ENCODE measurements at places on chromosomes 12 and 14.

DNA sequence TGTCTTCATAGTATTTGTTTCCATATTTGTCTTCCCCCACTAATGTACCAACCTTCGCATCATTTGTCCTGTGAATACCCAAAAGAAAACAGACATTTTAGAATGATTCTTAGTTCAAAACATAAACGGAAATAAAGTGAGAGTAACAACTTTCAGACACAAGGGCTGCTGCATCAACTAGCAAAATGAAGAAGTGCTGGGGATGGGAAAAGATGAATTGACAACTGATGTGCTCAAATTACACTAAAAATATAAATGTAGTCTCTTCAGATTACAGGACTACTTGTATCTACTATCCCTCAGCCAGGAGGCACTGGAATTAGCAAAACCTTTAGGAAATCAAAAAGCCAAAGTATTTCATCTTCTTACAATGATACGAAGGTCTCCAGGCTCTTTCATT lies 743 bp downstream of the NDUFA12 start:
- H3K36me3 ChIP-seq = peaks cover 9% of the 10 kb centered on the region
- peak overlapping the region; percentile 82 for H3K4me3 ChIP-seq
- H3K27ac ChIP-seq = peak overlapping the region; percentile 87
- DNase-seq = no peak

- H3K27me3 ChIP-seq = no peaks in the 10 kb centered on the region
- peak overlapping the region; percentile 73 for H3K27ac ChIP-seq
- DNase-seq = no peak
- H3K4me1 ChIP-seq = peaks cover 36% of the 10 kb centered on the region
- no peak overlapping the region for H3K4me3 ChIP-seq
Observed at GRCh38 chr14:55071870-55072640, 20.6 kb downstream of the MAPK1IP1L start.

DNA sequence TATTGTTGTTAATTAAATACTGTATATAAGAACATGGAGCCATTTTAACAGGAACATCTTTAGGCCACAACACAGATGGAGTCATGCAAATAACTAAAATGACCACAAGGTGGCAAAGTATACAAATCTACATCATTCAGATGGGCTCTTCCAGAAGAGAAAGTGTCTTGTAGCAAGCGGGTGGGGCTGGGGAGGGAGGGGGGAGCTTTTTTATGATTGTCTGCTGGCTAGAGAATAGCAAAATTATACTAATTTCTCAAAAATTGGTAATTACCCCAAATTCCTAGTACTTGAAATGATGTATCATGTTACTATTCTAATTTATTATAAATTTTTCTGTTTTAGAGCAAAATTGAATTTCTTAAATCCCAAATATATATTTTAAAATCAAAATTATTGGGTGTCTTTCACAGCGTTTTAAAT lies 378.7 kb downstream of the PRKD1 start:
- no peak overlapping the region for H3K27ac ChIP-seq
- H3K27me3 ChIP-seq = no peaks in the 10 kb centered on the region
- DNase-seq = no peak
- H3K4me3 ChIP-seq = no peak overlapping the region
- no peaks in the 10 kb centered on the region for H3K4me1 ChIP-seq
- no peaks in the 10 kb centered on the region for H3K36me3 ChIP-seq

DNA sequence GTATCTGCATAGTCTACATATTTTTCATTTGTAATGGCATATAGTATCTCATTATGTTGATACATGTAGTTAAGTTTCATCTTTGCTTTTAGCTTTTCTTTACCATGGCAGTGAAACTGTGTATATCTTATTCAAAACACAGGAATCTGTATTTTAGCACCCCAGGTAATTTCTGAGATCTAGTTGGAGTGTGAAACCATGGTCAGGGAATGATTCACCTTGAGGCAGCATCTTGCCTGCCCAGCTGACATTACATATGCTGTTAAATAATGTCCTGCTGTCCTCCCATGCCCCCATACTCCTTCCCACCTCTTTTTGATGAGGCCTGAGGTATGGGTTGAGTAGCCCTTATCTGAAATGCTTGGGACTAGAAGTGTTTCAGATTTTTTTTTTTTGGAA lies 125.4 kb upstream of the ATF1 start:
- H3K27ac ChIP-seq = no peak overlapping the region
- peaks cover 4% of the 10 kb centered on the region for H3K36me3 ChIP-seq
- H3K4me3 ChIP-seq = no peak overlapping the region
- DNase-seq = no peak

DNA sequence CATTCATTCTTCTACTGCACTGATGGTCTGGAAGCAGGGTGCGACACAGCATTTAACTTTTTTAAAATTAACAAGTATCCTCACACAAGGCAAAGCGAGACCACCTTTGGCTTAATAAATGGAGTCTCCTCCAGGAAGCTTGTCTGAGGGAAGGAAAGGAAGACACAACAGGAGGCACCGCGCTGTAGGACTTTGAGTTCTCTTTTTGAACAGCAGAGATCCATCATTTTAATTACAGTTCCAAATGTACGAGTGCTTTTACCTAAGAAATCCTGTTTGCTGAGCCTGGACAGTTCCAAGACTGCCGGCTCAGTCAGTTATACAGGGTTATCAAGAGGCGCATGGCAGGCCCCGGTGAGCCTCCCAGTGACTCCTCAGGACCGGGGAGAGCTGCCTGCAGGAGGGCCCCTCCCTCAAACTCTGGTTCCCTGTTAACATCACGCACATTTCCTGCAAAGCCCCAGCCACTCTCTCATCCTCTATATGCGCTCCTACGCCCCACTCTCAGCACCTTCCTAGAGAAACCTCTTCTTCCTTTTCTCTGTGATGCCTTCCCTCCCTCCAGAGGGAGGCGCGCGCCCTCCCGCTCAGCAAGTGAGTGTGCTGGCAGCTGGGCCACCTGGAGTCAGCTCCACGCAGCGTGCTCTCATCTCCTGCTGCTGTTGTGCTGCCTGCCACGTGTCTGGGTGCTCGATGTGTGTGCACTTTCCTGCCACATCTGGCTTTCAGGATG lies 46.1 kb downstream of the STX2 start:
- no peaks in the 10 kb centered on the region for H3K27me3 ChIP-seq
- H3K27ac ChIP-seq = no peak overlapping the region
- no peaks in the 10 kb centered on the region for H3K4me1 ChIP-seq
- no peak for DNase-seq
- H3K4me3 ChIP-seq = no peak overlapping the region

DNA sequence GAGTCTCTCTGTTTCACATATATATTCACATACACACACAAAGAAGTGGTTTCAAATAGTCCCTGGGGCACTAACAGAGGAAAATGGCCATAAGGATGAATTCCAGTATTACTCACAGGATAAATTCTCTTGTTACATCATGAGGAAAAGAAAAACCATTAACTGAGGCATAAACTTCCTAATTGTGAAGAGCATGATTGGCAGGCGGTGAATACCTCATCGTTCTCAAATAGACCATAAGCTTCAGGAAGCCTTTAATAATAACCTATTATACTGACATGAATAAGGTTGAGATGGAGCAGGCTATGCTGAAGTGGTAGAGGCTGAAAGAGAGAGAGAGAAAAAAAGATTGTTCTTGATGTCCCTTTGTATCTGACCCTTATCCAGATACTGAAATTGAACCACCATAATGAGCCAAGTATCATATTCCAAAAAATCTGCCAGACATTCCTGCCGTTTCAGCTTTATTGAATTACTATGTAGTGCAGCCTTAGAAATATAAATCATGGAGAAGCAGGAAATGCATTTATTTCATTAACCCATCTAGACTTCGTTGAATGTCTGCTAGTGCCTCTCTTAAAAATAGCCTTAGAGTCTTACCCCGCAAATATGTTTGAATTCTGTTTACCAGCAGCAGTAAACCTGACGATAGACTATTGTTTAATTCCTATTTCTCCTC lies 86.8 kb downstream of the NUAK1 start:
- no peak overlapping the region for H3K27ac ChIP-seq

DNA sequence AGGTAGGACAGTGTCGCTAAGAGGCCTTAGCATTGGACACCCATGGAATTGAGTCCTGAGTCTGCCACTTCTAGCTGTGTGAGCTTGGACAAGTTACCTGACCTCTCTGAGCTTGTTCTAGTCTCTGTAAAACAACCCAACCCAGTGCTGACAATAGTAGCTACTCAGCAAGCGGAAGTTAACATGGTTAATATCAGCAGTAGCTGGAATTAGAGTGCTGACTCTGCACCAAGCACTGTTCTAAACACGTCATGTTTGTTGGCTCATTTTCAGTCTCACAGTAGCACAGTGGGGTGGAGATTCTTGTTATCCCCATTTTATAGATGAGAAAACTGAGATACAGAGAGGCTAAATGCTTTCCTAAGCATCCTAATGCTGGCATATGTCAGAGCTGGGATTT lies 47.5 kb upstream of the RIN3 start:
- no peak overlapping the region for H3K4me3 ChIP-seq
- no peaks in the 10 kb centered on the region for H3K4me1 ChIP-seq
- H3K36me3 ChIP-seq = no peaks in the 10 kb centered on the region
- H3K27me3 ChIP-seq = no peaks in the 10 kb centered on the region
- no peak for DNase-seq

DNA sequence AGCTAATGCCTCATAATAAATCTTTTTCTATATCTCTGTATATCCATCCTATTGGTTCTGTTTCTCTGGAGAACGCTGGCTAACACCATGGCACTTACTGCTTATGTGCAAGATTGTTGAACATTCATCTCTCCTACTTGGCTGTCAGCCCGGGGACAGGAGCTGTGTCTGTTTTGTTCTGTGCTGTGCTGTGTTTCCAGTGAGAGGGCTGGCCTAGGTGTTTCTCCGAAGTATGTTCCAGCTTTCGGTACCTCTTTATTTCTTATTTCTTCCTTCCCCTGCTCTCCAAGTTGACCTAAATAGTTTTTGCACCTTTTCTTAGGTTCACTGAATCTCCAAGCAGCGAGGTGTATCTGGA lies 18.8 kb upstream of the NR4A1 start:
- no peaks in the 10 kb centered on the region for H3K36me3 ChIP-seq
- H3K27me3 ChIP-seq = no peaks in the 10 kb centered on the region
- peaks cover 39% of the 10 kb centered on the region for H3K4me1 ChIP-seq
- peak overlapping the region; percentile 38 for H3K4me3 ChIP-seq
- peak; percentile 89 for DNase-seq
- H3K27ac ChIP-seq = peak overlapping the region; percentile 84

DNA sequence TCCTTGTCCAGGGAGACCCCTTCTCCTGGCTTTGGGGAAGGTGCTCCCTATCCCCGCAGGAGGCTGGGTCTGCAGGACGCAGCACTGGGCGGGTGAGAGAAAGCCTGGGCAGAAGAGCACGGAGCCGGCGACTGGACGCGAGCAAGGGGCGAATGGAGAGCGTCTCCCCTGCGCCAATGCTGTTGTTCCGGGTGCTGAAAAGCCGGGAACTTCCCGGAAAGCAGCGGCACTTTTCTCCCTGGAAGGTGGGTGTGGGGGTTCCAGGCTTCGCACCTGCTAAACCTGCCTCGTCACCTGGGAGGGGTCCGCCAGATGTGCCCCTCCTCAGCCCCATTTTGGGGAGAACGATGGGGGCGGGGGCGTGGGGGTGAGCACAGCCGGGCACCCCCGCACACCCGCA lies 417.1 kb upstream of the TMTC1 start:
- DNase-seq = no peak
- H3K4me3 ChIP-seq = peak overlapping the region; percentile 41
- peaks cover 8% of the 10 kb centered on the region for H3K4me1 ChIP-seq
- H3K36me3 ChIP-seq = no peaks in the 10 kb centered on the region

GRCh38 chr12:66235626-66236281 lies 46.7 kb downstream of the IRAK3 start:
- peaks cover 2% of the 10 kb centered on the region for H3K36me3 ChIP-seq
- H3K27ac ChIP-seq = no peak overlapping the region
- H3K27me3 ChIP-seq = no peaks in the 10 kb centered on the region
- DNase-seq = no peak
- peaks cover 15% of the 10 kb centered on the region for H3K4me1 ChIP-seq
- H3K4me3 ChIP-seq = peak overlapping the region; percentile 58

GRCh38 chr12:15011162-15011561 lies 38.3 kb downstream of the PDE6H start:
- no peak overlapping the region for H3K4me3 ChIP-seq
- DNase-seq = no peak
- no peaks in the 10 kb centered on the region for H3K36me3 ChIP-seq
- H3K4me1 ChIP-seq = no peaks in the 10 kb centered on the region

GRCh38 chr14:57491640-57492039 lies 2.0 kb downstream of the CCDC198 start:
- H3K27ac ChIP-seq = no peak overlapping the region
- H3K4me1 ChIP-seq = no peaks in the 10 kb centered on the region
- no peaks in the 10 kb centered on the region for H3K27me3 ChIP-seq
- DNase-seq = no peak
- no peaks in the 10 kb centered on the region for H3K36me3 ChIP-seq
- H3K4me3 ChIP-seq = no peak overlapping the region

- no peak overlapping the region for H3K4me3 ChIP-seq
- no peaks in the 10 kb centered on the region for H3K36me3 ChIP-seq
- no peaks in the 10 kb centered on the region for H3K27me3 ChIP-seq
- peaks cover 42% of the 10 kb centered on the region for H3K4me1 ChIP-seq
- no peak overlapping the region for H3K27ac ChIP-seq
- DNase-seq = no peak
Observed at GRCh38 chr12:122942637-122943036, 23.6 kb downstream of the ABCB9 start.

- no peaks in the 10 kb centered on the region for H3K4me1 ChIP-seq
- DNase-seq = no peak
- no peaks in the 10 kb centered on the region for H3K27me3 ChIP-seq
- H3K27ac ChIP-seq = no peak overlapping the region
- H3K4me3 ChIP-seq = no peak overlapping the region
Observed at GRCh38 chr12:69672195-69672594, 26.9 kb downstream of the BEST3 start.

GRCh38 chr12:107748472-107748871 lies 12.5 kb downstream of the PRDM4 start:
- H3K27me3 ChIP-seq = no peaks in the 10 kb centered on the region
- no peak overlapping the region for H3K27ac ChIP-seq
- no peak overlapping the region for H3K4me3 ChIP-seq

DNA sequence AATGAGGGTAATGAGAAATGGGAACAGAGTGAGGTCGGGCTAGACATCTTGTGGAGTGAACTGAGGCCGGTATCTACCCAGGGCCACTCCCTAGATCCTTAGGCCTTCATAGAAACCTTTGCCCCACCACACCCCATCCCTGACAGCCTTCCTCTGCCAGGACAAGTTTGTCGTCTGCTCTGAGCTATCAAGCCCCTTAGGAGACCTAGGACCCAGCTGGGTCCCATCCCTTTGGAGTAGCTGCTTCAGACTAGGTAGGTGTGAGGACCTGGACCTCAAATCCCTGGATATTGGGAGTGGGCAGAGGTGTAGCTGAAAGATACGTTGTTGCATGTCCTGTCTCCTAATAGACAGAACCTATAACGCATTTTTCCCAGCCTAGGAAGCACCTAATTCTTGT lies at the start of gene TMEM253:
TMEM253 (plus strand) TSS at position 136 of the 400 bp plus-strand sequence. CDS start 278 bp downstream, outside the sequence.
- peaks cover 77% of the 10 kb centered on the region for H3K4me1 ChIP-seq
- H3K36me3 ChIP-seq = no peaks in the 10 kb centered on the region
- no peak within 1 kb of the TSS for H3K4me3 ChIP-seq
- no peak for DNase-seq
- no peak within 1 kb of the TSS for H3K27ac ChIP-seq

Measured in suprapubic skin (tissue), 4 donors.